ENCODE measurements at places on chromosomes 6 and 20.

GRCh38 chr6:48826901-48827701, 636.0 kb downstream of the MMUT start:
- DNase-seq, result peak; percentile 77

DNA sequence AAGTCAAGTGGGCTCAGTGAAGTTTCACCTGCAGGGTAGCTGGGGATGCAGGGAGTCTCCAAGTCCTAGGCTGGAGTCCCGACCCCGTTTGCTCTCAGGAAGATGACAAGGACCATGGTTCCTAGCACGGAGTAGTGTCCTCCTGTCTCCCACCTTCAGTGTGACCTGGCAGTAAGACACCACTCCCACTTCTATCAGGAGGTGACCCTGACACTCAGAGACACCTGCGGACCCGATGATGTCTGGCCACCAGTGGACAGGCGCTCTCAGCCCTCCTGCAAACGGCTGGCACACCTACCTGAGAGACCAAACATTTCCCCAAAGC, 1.1 kb downstream of the SOD2 start:
- no peak for DNase-seq

DNA sequence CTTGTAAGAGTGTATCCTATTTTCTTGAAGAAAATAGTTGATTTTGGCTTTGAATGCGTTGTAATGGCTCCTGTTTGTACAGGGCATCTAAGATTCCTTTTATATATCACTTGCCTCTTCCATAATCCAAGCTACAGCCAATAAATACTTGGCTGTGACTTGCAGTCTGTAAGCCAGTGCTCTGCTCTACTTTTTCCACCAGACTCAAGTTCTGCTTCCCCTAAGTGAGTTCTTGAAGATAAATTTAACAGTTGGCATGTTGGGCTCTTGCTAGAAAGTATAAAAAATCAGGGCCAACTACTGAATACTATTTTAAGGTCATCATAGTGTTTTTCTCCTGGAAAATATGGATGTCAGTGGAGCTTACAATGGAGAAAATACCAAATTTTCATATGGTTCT, 36.5 kb upstream of the SCGN start:
- no peak for DNase-seq

DNA sequence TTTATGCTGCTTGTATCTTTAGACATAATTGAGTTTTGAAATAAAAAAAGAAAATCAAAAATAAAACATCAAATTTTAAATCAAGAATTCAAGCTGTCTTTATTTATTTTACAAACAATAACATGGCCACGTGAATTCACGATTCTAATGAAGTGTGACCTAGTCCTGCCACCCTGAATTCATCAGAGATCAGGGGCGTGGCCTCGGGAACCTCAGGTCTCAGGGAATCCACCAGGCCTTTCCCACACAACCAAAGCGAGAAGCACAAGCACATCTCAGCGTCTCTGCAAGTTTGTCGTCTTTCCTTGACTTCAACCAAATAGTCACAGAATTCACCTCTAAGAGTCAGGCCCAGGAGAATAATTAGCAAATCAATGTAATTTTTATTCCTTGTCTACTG, 107.9 kb downstream of the DACT2 start:
- DNase-seq, result no peak

GRCh38 chr20:58577139-58577806, 62.1 kb upstream of the APCDD1L start:
- DNase-seq, result no peak

- DNase-seq, result no peak
Observed at GRCh38 chr6:13229205-13230085, 98.9 kb downstream of the TBC1D7 start.

DNA sequence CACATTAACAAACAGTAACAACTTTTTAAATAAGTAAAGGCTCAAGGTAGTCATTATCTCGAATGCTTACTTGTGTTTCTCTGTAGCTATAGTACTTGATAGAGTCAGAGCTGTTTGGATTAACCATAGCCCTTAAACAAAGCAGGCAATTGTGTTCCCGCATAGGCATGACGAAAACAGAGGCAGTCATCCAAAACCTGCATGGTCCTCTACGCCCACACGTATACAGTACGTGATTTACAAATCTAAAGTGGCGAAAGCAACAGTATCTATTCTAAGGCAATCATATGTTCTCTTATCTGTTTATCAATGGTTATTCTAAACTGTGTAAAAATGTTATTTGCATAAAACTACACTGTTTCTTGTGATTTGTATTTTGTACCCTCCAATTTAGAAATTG, 31.8 kb downstream of the HFE start:
- DNase-seq, result no peak

- no peak for DNase-seq
Observed at GRCh38 chr6:106939208-106939607, 35.3 kb downstream of the CD24 start.

- DNase-seq, result no peak
Observed at GRCh38 chr6:143176090-143177021, 115.7 kb downstream of the AIG1 start.

DNA sequence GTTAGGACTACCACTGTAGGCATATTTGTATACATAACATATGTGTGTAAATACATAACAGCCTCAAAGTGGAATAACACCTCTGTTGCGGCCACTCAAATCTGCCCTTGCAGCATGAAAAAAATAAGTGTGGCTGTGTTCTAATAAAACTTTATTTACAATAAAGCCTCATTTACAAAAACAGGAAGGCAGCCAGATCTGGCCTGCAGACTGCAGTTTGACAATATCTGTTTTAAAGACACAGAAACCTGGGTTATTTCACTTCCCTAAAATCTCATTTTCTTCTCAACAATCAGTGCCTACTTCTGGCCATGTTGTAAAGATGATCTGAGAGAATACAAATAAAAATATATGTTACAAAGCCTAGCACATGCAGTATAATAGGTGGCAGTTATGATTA, 53.9 kb upstream of the SCML4 start:
- no peak for DNase-seq

DNA sequence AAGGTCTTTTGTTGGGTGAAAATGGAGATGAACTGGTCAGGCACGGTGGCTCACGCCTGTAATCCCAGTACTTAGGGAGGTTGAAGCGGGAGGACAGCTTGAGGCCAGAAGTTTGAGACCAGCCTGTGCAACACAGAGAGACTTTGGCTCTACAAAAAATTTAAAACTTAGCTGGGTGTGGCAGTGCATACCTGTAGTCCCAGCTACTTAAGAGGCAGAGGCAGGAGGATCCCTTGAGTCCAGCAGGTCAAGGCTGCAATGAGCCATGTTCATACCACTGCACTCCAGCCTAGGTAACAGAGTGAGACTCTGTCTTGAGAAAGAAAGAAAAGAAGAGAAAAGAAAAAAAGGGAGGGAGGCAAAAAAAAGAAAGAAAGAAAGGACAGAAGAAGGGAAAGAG, 90.9 kb upstream of the NFATC2 start:
- no peak for DNase-seq

DNA sequence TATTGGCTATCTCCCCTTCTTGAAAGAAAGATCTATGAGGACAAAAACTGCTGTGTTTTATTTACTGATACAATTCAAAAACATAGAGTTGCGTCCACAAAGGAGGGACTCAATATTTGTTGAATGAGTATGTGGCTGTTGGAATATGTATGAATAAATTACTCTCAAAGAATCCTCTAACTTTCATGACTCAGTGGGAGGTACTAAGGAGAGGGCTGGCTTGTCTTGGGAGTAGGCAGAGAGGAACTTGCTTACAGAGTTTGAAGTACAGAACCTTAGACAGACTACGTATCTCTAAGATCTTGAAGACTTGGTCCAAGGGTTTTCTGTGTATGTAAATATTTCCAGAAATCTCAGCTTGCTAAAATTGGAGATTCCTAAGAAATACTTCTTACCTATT, 504.0 kb upstream of the PTCHD4 start:
- no peak for DNase-seq
